Activated T-helper 1 cell treated with anti-CD3 and anti-CD28 coated beads, Interleukin-2, amount 50 U/mL, for 16 hours (primary cell): ENCODE measurements at places on chromosomes 11 and 22.
A peak's percentile ranks its signal among the peaks of the same experiment; 100 is the strongest.

- no peak for DNase-seq
These were observed 45.6 kb downstream of the DENND5A start for GRCh38 chr11:9219572-9219971.

- DNase-seq = no peak
These were observed 98.1 kb upstream of the KIRREL3 start for GRCh38 chr11:127098684-127099083.

DNA sequence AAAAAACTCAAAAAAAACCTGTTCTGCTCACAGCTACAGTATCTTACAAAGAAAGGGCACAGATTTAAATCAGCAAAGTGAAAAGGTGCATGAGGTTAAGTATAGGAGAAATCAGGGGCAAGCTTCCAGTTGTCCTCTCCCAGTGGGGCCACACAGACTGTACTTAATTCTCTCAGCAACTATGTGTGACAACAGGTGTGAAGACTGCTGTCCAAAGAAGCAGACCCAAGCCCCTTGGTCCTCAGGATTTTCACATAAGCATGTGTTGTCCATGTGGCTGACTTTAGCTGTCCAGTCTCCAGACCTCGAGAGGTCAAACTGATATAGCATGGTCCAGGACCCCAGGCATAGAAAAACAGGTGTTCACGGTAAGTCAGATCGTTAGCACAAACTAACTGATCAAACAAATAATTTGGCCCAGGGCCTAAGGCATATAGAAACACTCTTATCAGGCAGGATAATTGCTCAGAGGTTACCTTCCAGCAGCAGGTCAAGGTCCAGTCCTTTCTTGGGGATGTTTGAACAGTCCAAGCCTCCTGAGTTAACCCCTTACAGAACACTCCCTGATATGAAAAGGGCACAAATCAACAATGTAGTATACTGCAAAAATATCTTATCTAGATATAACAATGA is 21.1 kb upstream of the CSTF3 start:
- DNase-seq = no peak

GRCh38 chr11:33334627-33335026 is 77.4 kb downstream of the HIPK3 start:
- DNase-seq = no peak

DNA sequence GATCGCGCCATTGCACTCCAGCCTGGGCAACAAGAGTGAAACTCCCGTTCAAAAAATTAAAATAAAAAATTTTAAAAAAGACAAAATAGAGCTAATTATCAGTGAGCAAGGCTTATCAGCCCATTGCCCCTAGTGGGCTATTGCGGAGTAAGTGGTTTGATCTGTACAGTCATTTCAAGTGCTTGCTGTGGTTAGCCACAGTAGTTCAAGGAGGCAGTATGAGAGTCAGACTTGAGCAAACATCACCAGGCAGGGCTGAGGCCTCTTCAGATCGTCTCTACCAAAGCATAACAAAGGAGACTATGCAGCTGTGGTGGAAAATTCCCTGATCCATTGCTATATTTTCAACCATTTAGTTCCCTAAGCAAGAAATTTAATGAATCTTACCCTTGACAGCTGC is 4.3 kb upstream of the SBF2 start:
- DNase-seq = no peak

DNA sequence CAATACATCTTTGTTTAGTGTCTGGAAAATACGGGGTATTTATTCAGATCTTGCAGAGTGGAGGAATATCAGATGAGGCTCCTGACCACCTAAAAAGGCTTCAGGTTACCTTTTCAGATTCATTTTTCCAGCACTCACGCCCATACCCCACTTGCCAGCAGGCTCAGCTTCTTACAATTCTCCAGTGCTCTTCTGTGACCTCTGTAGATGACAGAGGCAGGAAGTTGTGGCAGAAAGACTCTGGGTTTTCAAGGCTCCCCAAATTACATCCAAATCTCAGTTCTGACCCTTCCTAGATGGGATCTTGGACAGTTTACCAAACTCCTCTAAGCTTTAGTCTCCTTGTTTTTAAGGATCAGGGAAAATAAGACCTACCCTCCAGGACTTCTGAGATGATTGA is 61.1 kb downstream of the SYTL2 start:
- DNase-seq = no peak

DNA sequence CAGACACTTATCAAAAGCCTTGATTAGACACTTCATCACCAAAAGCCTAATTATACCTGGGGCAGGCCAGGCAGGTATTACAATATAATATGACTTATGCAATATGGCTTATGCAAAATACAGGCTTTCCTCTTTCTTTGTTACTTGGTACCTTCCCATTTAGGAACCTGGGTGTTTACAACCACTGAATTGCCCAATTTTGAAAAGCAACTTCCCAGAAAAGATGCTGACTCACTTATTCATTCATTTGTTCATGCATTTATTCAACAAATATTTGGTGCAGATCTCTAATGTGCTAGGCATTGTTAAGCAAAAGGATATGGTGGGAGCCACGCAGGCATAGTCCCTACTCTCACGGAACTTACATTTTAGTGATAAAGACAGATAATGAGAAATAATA is 13.6 kb upstream of the JAML start:
- no peak for DNase-seq

- no peak for DNase-seq
These were observed 12.9 kb upstream of the JHY start for GRCh38 chr11:122869622-122870021.

- DNase-seq = no peak
These were observed 3.4 kb downstream of the CRYBB3 start for GRCh38 chr22:25203082-25203481.

- no peak for DNase-seq
These were observed 111.2 kb downstream of the ZNF280B start for GRCh38 chr22:22397292-22397870.

- no peak for DNase-seq
These were observed 23.5 kb downstream of the SHISA8 start for GRCh38 chr22:41891407-41891806.

- no peak for DNase-seq
These were observed 38.0 kb downstream of the WNT7B start for GRCh38 chr22:45938913-45939312.

- DNase-seq = no peak
These were observed 12.5 kb downstream of the NPTXR start for GRCh38 chr22:38831166-38831945.

- no peak for DNase-seq
These were observed 246.0 kb upstream of the TENM4 start for GRCh38 chr11:79686703-79687419.

GRCh38 chr22:36660510-36660840 is 43.1 kb downstream of the CACNG2 start:
- no peak for DNase-seq

DNA sequence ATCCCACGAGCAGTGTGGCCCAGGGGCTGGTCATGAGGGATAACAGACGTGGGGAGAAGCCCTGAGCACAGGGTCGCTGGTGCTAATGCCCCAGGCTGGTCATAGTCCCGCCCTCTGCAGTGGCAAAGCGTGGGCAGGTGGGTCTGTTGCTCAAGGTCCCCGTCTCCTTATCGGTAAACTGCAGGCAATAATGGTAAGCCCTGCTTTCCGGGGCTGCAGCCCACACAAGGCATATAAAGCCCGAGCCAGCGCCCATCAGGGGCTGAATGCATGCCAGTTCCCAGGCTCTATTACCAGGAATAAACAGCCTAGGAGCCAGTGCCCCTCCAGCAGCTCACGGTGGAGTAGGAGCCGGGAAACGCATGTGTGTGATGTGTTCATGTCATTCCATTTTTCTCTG is 261.0 kb downstream of the BRD1 start:
- no peak for DNase-seq

- peak; percentile 54 for DNase-seq
These were observed 5.0 kb upstream of the PICK1 start for GRCh38 chr22:38051900-38052862.

- DNase-seq = no peak
These were observed 111.7 kb downstream of the TEAD1 start for GRCh38 chr11:12785901-12786300.

GRCh38 chr11:43664295-43664694 is 16.2 kb upstream of the HSD17B12 start:
- no peak for DNase-seq

DNA sequence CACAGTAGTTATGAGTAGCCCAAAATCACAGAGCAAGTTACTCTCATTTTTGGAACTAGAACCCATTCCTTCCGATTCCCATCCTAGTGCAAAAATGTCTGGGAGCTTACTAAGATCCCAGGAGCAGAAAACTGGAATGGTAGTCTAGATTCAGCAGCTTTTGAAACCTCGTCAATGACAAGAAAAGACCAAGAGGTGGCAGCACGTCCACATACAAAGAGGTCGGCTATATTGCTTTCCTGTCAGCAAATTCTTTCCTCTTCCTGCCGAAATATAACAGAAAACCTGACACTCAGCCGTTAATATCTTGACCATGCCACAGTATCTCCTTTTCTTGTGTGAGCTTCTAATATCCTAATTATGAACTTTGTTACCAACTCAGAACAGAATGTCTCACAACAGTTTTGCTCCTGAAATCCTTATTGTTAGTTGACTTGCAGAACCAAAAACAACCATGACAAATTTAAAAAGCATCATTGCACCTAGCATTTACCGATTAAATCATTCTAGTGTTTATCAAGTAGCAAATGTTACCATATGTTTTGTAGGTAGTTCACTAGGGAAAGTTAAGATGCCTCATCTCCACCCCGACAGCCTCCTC is 92.8 kb upstream of the OR9G4 start:
- DNase-seq = no peak

DNA sequence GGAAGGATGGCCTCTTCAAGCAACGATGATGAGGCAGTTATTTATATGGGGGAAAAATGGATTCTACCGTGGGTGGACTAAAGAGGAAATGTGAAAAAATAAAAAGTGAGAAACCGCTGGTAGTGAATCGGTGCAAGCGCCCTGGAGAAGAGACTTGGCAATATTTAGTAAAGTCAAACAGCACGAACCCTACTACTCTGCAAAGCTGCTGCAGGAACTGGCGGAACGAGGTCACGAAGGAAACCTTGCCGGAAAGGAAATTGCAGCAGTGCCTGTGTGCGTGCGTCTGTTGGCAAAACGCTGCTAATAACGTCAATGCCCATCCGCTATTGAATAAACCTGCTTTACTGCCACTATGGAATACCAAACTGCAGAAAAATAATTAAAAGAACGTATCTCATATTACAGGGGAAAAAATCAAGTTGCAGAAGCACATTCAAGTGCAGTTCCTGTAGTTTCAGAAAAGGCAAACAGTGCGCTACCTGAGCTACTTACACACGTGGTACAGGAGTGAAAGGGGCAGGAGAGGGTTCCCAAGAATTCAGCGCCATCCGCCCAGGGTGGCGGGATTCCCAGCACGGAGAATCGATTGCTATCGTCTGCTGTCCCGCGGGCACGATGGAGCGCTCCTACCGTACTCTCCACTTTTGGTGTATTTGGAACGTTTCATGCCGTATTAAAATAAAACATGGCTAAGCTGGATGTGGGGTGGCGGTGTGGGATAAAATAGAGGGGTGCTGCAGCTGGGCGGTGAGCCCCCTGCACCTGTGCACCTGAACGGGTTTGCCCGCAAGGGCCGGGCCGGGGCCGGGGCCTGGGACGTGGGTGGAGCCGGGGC is 585 bp upstream of the NADSYN1 start:
- peak; percentile 31 for DNase-seq

DNA sequence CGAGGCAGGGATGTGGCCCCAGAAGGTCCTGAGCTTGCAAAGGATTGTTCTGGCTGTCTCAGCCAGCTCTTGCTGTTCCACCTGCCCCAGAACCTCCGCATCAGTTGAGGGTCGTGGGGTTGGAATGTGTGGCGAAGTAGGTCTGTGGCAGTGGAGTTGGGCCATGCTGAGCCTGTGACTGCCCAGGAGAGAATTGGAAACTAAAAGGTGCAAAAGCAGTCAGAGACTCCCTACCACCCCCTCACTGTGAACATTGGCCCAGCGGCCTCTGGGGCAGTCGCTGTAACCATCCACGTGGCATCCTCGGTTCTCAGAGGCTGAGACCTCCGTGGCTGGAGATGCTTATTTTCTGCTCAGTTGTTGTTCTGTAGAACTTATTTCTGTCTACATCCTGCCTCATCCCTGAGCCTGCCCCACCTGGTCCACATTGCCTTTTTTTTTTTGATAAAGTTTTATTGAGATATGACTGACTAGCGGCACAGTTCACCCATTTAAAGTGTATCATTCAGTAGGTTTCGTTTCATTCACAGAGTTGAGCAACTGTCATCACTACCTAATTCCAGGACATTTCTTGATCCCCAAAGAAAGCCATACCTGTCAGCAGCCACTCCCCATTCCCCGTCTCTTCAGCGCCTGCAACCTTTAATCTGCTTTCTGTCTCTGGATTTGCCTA is 22.3 kb upstream of the DGCR8 start:
- DNase-seq = no peak

DNA sequence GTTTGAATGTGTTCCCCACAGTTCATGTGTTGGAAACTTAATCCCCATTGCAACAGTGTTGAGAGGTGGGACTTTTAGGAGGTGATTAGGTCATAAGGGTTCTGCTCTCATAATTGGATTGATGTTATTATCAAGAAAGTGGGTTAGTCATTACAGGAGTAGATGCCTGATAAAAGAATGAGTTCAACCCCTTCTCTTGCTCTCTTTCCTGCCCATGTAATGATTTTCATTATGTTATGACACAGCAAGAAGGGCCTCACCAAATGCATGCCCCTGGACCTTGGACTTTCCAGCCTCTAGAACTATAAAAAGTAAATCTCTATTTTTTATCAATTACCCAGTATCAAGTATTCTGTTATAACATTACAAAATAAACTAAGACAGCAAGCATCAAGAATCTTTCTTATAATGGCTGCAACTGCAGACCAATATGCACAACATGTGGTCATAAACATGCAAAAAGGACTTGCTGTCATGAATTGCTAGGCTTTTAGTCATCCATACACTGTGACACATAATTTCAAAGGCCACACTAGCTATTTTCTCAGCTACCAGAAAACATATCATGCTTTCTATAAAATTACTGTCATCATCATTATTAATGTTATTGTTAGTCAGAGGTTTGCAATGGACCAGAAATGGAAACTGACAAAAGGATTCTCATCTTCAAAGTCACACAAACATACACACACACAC is 99.9 kb upstream of the GUCY1A2 start:
- DNase-seq = no peak

DNA sequence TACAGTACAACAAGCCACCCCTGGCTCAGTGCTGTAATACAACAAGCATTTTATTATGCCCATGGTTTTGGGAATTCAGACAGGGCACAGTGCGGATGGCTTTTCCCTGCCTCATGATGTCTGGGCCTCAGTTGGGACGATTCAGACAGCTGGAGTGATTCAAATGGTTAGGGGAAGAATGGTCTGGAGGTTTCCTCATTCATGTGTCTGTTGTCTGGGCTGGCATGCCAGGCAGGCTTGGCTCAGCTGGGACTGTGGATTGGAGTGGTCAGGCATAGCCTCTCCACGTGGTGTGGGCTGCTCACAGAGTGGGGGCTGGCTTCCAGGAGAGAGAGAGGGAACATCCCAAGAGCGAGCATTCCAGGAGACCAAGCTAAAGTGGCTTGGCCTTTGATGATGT is 164.4 kb downstream of the C11orf91 start:
- no peak for DNase-seq

GRCh38 chr11:64449381-64450167 is 90.6 kb downstream of the RPS6KA4 start:
- DNase-seq = peak; percentile 35

- DNase-seq = no peak
These were observed 170.8 kb downstream of the MN1 start for GRCh38 chr22:27630754-27631153.
